ENCODE measurements at places on chromosomes 7 and 10.

- no peak for DNase-seq
Observed at GRCh38 chr10:1938317-1938716, 201.0 kb upstream of the ADARB2 start.

GRCh38 chr7:75906991-75907667 is 7.8 kb upstream of the POR start:
- DNase-seq = no peak

DNA sequence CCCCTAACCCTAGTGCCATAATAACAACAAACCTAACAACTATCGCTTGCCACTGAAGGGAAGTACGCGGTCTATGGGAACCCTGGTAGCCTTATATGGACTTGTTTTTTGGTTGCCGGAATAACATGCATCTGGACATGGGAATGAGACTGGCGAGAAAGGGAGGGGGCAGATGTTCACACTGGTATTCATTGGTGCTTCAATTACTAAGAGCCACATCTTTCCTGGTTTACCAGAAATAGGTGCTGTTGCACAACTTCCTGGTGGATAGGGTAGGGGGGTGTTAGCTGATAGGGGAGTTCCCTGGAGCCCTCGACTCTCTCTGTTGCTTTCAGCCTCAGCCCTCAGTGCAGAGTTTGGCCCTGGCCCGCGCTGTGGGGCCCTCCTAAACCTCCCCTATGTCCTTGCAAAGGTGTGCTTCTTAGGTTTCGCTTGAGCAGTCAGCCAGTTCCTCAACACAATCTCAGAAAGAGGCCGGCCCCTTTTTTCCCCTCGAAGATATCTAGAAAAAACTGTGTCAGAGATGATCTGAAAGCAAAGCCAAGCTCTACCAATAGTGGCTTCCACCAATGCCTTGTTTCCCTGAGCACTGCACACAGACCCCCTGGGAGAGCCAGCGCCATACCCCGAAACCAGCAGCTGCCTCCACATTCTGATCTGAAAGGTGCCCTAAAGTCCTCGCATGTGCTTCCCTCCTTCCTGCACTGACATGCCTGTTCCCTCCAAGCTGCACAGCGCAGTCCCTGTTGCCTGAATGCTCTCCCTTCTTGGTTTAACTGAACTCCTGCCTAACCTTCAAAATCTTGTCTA is 13.5 kb downstream of the TBXAS1 start:
- DNase-seq = peak; percentile 18

GRCh38 chr7:69906283-69906995 is 308.2 kb downstream of the AUTS2 start:
- peak; percentile 20 for DNase-seq

DNA sequence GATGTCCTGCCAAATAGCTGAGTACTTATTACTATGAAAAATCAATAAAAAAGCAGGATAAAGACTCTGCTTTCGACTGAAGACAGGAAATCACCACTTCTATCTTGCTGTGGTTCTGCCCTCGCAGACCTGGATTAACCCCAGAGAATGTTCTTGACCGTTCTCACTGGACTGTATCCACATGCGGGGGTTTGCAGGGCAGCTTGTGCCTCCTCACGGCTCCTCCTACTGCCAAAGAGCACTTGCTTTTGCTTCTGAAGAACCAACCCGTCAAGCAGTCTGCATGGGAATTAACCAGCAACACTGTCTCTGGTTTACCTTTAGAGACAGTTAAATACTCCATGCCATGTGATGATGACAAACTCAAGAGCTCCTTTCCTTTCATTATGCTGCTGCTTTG is 184.0 kb downstream of the GFRA1 start:
- DNase-seq = no peak
